ENCODE measurements at places on chromosomes 1 and 21.

DNA sequence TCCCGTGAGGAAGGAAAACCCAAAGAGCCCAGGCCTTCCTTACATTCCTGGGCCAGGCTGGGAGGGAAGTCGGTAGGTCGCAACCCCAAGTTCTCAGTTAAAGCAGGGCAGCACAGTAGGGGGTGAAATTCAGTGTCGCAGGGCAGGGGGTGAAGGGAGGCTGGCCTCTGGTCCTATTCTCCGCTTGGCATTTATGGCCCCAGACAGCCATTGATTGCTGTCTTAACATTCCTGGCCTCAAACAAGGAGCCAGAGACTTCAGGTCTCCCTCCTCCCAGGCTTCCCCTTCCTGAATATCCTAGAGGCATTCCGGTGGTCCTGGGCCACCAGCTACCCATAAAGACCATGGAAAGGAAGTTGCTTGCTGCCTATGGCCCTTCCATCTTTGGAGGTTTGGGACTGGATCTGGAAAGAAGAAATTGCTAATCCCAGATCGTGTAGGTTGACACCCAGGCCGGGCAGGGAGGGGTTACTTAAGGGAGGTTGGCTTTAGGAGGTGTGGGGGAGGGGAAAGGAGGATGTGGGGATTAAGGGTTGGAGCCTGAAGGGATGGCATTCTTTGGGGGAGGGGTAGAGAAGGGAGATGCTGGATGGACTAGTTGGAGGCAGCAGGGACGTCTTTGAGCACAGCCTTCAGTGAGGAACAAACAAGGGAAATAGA lies 1.7 kb downstream of the LIN28A start:
- DNase-seq = no peak

DNA sequence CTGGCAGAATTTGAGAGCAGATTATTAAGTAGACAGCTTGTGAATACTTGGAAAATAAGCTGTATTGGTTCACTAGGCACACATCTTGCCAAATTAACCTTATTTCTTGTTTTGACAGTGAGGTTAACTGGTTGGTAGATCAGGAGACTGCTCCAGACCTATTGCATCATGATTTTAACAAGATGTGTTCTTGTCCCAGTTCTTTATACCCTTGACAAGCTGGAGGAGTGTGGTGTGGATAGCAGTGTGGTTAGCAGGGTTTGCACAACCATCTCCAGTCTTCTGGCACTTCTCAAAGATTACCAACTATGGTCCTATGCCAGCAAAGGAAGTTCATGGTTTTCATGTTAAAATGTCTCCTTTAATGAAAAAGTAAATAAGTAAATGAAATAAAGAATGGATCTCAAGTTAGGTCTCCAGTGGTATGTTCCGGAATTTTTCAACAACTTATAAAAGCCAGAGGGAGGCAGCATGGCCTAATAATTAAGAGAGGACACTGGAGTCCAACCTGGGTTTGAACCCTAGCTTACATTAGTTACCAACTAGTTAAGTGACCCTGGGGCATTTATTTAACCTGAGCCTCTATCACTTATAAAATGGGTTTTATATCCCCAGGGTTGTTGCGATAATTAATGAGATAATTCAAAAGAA lies 34.1 kb downstream of the DDX20 start:
- DNase-seq = no peak

DNA sequence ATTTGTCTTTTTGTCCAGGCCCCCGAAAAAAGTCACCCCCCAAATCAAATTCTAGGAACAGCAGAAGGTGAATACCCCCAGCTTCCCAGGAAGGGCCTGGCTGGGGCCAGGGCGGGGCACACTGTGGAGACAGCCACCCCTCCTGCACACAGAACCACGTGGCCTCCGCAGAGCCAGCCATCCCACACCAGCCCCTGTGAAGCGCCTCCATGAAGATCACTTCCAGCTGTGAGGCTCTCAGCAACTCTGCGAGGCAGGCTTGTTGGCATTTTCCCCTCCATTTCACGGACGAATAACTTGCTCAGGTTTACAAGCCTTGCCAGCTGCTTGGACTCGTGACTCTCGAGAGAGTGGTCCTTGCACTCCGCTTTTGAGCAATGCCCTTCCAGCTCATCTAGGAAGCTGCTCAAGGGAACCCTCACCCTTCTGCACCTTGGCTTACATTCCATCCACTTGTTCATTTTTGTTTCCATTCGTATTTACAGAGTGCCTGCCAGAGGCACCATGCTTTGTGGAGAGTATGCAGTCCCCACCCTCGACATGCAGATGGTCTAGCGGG lies 48.2 kb downstream of the SYT6 start:
- no peak for DNase-seq

- no peak for DNase-seq
Measured at GRCh38 chr1:104702731-104703130, 953.0 kb downstream of the AMY1C start.

DNA sequence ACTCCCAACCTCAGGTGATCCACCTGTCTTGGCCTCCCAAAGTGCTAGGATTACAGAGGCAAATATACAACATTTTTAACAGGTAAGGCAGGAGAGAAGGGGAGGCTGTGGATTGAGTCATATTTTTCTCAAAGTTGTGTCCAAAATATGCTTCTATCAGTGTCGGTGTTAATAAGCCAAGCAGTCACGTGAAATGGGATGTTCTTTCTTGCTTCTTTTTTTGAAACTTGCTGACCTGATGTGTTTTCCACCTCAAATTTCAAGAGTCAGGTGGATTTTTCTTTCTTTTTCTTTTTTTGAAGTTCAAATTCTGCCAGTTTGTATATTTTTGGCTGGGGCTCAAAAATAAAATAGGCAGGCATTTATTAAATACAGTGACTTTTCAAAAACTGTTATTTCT lies 91.5 kb downstream of the PCP4 start:
- no peak for DNase-seq

- no peak for DNase-seq
Measured at GRCh38 chr1:5708346-5709245, 283.6 kb downstream of the NPHP4 start.

- no peak for DNase-seq
Measured at GRCh38 chr1:45216861-45217260, 10.5 kb upstream of the ZSWIM5 start.

GRCh38 chr1:238340989-238341388 lies 450.3 kb upstream of the ZP4 start:
- no peak for DNase-seq

DNA sequence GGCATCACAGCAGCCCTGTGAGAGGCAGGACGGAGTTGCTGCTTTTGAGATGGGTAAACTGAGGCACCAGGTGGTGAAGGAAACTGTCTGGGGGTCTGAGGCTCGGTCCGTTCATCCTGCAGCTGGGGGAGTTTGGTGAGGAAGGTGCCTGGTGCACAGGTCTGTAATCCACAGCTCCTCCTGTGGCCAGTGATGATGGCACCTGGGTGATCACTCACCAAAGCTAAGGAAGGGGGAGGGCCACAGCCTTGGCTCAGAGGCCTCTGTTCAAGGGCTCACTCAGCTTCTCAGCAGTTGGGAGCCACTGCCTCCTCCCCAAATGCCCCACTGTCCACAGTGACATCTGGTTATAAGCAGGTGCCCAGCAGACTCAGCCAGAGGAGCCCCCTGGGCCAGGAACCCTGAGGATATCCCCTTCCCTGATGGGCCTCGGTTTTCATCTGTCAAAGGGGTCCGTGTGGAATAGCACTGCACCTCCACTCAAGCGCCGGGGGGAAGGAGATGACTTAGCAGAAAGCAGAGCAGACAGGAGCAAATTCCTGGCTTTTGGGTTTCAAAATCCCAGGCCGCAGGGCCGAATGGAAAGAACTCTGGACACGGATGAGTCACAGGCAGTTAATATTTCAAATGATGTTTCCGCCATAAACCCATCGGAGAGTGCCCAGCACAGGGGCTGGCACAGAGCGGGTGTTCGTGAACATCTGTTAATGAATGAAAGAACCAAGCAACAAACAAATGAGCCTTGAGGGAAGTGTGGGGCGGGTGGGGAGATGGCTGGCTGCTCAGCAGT lies 82.8 kb downstream of the DMRTB1 start:
- DNase-seq = no peak

DNA sequence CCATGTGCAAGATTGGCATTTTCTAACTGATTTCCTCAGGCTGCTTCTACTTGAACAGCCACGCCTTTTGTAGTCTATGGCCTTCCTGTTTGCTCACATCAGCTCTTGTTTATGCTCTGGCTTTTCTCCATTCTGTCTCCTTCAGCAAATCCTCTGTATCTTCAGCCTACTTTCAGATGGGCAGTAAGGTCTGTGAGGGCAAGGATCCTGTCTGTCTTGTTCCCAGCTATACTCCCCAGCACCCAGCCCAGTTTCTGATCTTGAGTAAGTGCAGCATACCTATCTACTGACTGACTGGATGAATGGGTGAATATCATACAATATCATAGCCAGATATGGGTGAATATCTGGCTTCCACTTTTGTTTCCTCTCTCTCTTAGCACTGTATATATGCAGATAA lies 438.1 kb downstream of the LMO4 start:
- no peak for DNase-seq

DNA sequence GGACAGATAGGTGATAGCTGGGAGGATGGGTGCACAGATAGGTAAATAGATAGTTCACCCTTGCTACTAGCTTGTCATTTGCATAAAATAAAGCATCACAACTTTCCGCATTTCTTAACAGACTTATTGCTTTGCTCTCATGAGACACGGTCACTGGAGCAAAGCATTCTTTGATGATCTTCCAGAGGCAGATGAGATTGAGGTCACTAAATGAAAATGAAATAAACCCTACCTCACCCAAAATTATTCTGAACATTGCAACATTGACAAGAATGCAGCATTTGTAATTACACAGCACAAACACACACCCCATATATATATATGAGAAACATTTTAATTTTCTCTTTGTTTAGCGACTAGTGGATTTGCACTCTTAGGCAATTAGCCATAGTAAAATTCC lies 107.6 kb downstream of the SNX7 start:
- DNase-seq = no peak

DNA sequence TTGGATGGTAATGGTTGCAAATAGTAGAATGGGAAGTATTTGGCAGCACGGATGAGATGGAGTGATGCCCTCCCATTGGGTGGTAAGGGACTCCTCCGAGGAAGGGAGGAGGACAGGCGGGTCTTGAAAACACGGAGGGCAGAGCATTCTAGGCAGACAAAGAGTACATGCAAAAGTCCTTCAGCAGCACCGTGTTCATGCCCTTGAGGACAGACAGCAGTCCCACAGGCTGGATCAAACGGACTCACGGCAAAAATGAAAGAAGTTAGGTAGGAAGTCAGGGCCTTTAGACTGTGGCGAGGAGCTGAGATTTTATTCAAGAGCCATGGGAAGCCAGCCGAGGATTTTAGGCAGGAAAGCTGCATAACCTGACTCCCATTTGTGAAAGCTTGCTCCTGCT lies 253.9 kb downstream of the RHOU start:
- DNase-seq = no peak

DNA sequence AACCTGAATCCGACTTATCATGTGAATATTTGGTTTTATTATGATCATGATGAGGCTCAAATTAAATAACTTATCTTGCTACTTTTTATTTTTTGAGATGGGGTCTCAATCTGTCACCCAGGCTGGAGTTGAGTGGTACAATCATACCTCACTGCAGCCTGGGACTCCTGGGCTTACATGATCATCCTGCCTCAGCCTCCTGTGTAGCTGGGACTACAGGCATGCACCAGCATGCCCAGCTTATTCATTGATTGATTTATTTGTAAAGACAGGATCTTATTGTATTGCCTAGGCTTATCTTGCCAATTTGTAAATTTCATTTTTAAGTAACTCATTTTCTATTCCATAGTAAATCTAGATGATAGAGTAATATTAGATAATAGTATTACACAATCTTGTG lies 84.3 kb downstream of the COL11A1 start:
- DNase-seq = no peak

GRCh38 chr1:226475142-226475511 lies 67.2 kb upstream of the PARP1 start:
- no peak for DNase-seq

- no peak for DNase-seq
Measured at GRCh38 chr1:17833661-17834501, 78.7 kb downstream of the ACTL8 start.

- peak; percentile 27 for DNase-seq
Measured at GRCh38 chr1:231315887-231316286, 21.8 kb downstream of the EXOC8 start.

DNA sequence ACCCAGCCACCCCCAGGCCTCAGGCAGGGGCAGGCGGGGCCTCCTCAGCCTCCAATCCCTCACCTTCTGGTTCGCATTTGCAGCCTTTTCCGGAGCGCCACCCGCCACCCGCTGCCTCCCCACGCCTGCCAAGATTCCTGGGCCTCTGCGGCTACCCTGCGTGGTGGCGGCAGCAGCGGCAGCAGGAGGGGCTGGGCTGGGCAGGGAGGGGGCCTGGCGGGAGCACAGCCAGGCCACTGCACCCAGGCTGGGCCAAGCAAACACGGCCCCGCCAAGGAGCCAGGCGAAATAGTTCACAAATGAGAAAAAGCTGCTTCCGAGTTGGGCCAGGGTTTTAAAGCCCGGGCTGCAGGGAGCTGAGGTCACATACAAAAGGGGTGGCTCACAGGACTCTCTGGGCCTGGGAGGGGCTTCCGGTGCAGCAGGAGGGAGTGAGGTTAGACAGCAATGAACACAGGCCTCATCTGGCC lies 9.8 kb downstream of the COL8A2 start:
- DNase-seq = no peak

DNA sequence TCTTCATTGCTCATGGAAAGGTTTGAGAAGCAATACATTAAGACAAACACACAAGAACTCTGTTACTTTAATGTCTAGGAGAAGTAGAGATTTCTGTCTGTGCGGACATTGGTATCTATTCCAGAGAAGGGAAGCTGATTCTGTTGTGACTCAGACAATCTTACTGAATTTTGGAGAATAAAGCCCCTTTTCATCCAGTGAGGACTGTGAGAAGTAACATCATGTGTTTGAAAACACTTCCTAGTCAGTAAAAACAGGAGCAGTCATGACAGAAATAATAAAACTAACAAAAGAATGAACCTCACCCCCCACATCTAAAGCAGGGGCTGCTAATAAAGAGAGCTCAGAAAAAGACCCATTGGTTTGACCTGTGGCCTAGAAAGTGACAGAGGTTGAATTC lies 46.6 kb downstream of the NEK7 start:
- no peak for DNase-seq

- DNase-seq = no peak
Measured at GRCh38 chr1:19637606-19638005, 6.5 kb upstream of the NBL1 start.

DNA sequence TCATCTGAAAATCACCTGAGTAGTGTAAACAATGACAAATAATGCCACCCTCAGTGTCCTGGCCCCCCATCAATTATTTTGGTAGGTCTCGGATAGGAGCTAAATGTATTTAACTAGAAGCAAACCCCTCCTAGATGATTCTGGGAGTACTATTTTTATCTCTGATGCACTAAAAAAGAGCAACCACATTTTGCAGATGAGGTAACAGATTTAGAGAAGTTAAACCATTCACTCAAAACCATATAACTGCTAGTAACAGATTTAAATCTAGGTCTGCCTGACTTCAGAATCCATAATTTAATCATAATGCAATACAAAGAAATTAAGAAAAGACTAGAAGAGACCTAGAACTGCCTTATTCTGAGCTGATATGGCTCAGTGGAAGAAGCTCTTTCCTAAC lies 17.3 kb upstream of the PTCH2 start:
- no peak for DNase-seq

- DNase-seq = no peak
Measured at GRCh38 chr1:206105464-206105995, 11.7 kb downstream of the AVPR1B start.

All from CD4-positive, alpha-beta T cell treated with Interleukin-1 beta for 1 hour (primary cell).